ENCODE measurements at places on chromosomes 4 and X. TPM values are rescaled to one million over a fixed set of nuclear protein-coding genes. Genes with fewer than 3 reads are reported as not detected.

Gene FDCSP
- not detected for total RNA-seq

Gene SAGE1
- not detected for total RNA-seq

Gene FRMD7
- total RNA-seq = not detected

Gene CSAG3
- total RNA-seq = not detected

Gene TEX13B
- not detected for total RNA-seq

Gene PAGE4
- not detected for total RNA-seq

Gene ASB5
- under 0.01 TPM for total RNA-seq

Gene JADE3
- 6.1 TPM for total RNA-seq

Gene PRSS12
- 14.6 TPM for total RNA-seq

Gene CFP
- 0.19 TPM for total RNA-seq

Gene ZRSR2
- total RNA-seq = 5.6 TPM

Gene MTNR1A
- not detected for total RNA-seq

Gene NRK
- total RNA-seq = under 0.01 TPM

Gene UGT2B11
- not detected for total RNA-seq

Gene PCDH18
- total RNA-seq = 47.0 TPM

Gene S100G
- total RNA-seq = not detected

Gene GABRQ
- total RNA-seq = not detected

Gene HSFX1
- total RNA-seq = 0.85 TPM

Gene TEX13D
- not detected for total RNA-seq

Gene NLGN4X
- under 0.01 TPM for total RNA-seq

Gene CDS1
- under 0.01 TPM for total RNA-seq

Gene ARHGAP6
- 4.4 TPM for total RNA-seq

Gene EGF
- total RNA-seq = 0.19 TPM

Gene XAGE2
- not detected for total RNA-seq

Gene SLIT2
- total RNA-seq = 18.6 TPM

Gene RTL3
- 0.19 TPM for total RNA-seq

Gene PASD1
- total RNA-seq = not detected

Gene BEND2
- not detected for total RNA-seq

Gene CENPE
- 3.9 TPM for total RNA-seq

Gene COL4A5
- 56.9 TPM for total RNA-seq

Gene AIMP1
- 40.8 TPM for total RNA-seq

Gene PDGFRA
- 295 TPM for total RNA-seq

Gene RTL5
- 2.0 TPM for total RNA-seq

Gene CXCL11
- total RNA-seq = not detected

Gene LGI2
- total RNA-seq = under 0.01 TPM

Measured in regular cardiac myocyte (primary cell).